ENCODE measurements at places on chromosomes 7 and 10.
A peak's percentile ranks its signal among the peaks of the same experiment; 100 is the strongest.

DNA sequence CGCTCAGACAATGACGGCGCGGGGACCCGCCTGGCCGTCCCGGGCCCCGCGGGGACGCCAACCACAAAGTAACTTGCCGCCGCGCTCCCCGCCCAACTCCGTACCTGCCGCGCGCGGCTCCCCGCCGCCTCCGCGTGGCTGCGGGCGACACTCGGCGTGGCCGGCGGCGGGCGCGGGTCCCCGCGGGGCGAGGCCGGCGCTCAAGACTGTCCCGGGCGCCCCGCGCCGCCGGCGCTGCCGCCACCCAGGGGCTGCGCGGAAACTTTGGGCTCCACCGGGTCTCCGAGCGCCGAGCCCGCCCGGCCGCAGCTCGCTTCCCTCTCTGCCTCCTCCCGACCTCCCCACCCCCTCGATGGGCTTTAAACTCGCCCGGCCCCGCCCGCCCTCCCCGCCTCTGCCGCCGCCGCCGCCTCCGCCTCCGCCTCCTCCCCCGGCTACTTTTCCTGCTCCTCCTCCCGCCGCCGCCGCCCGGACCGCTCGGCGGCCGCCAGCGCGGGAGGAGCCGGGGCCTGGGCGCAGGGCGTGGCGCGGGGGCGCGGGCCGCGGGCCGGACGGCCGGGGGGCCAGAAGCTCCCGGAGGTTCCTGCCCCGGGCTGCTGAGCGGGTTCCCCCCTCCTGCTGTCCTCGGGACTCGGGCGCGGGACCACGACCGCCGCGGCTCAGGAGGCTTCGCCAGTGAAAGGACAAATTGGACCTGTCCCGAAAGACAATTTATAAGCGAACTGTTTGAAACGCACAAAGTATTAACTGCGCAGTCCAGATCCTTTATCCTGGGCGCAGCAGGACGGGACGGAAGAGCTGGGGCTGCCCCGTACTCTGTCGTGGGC, 10.6 kb upstream of the GRB10 start:
- DNase-seq = peak; percentile 67

DNA sequence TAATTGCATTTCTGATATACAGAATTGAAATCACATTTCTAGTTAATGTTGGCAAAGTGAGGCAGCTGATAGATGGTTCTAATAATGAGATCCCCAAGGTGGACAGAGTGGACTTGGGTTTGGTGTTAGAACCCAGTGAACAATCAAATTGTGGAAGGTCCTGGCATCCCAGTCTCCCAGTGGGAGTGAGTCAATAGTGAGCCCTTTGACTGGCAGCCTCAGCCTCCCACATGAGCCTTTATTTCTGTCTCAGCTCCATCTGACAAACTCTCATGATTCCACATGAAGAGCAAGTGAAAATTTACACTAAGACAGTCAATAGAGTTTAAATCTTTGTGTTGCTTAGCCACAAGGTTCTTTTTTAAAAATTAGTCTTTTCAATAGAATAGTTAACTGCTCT, 56.7 kb upstream of the MYO3A start:
- no peak for DNase-seq

- DNase-seq = no peak
Observed at GRCh38 chr7:155864271-155864985, 52.2 kb upstream of the SHH start.

- no peak for DNase-seq
Observed at GRCh38 chr7:27737616-27738015, 2.3 kb upstream of the TAX1BP1 start.

GRCh38 chr10:72334825-72335393, 19.8 kb downstream of the DNAJB12 start:
- peak; percentile 62 for DNase-seq

- no peak for DNase-seq
Observed at GRCh38 chr10:21403256-21404015, 122.0 kb downstream of the SKIDA1 start.

- no peak for DNase-seq
Observed at GRCh38 chr7:22189741-22190140, 167.2 kb downstream of the RAPGEF5 start.

DNA sequence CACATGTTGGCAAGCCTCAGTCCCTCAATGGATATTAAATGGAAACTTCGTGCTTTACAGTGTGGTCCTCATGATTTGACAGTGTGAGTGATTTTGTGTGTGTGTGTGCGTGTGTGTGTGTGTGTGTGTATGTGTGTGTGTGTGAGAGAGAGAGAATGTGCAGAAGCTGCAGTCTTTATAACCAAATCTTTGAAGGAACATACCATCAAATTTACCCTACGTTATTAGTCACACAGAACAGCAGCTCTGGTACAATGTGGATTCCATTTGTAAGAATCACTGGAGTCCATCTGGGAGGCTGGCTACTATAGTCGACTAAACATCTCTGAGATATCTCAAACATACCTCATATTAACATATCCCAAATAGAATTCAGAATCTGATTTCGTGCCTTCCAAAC, 928.0 kb upstream of the POT1 start:
- DNase-seq = no peak

- DNase-seq = no peak
Observed at GRCh38 chr10:65032867-65033769, 1511.9 kb downstream of the REEP3 start.

GRCh38 chr7:39880556-39880955, 69.5 kb upstream of the CDK13 start:
- no peak for DNase-seq

DNA sequence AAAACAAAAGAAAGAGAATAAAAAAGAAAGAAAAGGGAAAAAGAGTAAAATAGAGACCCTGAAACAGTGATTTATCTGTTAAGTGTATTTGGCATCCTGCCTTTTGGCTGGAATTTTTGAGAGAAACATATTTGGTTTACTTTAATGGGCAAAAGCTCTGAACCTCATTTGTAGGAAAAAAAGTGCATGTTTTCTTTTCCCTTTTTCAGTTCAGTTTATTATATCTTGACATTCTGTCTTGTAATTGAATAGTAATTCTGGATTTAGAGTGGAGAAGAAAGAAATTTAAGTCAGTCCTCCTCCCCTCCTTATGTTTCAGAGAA, 69.5 kb downstream of the ARID5B start:
- no peak for DNase-seq

GRCh38 chr10:95275726-95276366, 15.0 kb downstream of the PDLIM1 start:
- no peak for DNase-seq

GRCh38 chr10:120612756-120613155, 155.7 kb downstream of the PLPP4 start:
- no peak for DNase-seq
